ENCODE measurements at places on chromosomes 1 and 21. TPM values are rescaled to one million over a fixed set of nuclear protein-coding genes. Genes with fewer than 3 reads are reported as not detected.

- no peak for DNase-seq
Measured at GRCh38 chr1:94526152-94526980, 15.2 kb downstream of the F3 start.

GRCh38 chr1:74429580-74429979, 82.8 kb downstream of the LRRC53 start:
- DNase-seq = no peak

The KIAA0040 gene
- total RNA-seq = not detected

GRCh38 chr1:23799570-23800399, 769 bp downstream of the GALE start:
- peak; percentile 45 for DNase-seq

- DNase-seq = no peak
Measured at GRCh38 chr21:28099001-28099705, 893.5 kb downstream of the LTN1 start.

The LRRC71 gene
- not detected for total RNA-seq

The FCRL4 gene
- not detected for total RNA-seq

- no peak for DNase-seq
Measured at GRCh38 chr1:180231506-180231921, 1.4 kb downstream of the LHX4 start.

GRCh38 chr1:216563087-216563486, 139.8 kb upstream of the USH2A start:
- no peak for DNase-seq

The TGFB2 gene
- 6.8 TPM for total RNA-seq

- no peak for DNase-seq
Measured at GRCh38 chr1:32365445-32365844, 3.1 kb downstream of the TSSK3 start.

DNA sequence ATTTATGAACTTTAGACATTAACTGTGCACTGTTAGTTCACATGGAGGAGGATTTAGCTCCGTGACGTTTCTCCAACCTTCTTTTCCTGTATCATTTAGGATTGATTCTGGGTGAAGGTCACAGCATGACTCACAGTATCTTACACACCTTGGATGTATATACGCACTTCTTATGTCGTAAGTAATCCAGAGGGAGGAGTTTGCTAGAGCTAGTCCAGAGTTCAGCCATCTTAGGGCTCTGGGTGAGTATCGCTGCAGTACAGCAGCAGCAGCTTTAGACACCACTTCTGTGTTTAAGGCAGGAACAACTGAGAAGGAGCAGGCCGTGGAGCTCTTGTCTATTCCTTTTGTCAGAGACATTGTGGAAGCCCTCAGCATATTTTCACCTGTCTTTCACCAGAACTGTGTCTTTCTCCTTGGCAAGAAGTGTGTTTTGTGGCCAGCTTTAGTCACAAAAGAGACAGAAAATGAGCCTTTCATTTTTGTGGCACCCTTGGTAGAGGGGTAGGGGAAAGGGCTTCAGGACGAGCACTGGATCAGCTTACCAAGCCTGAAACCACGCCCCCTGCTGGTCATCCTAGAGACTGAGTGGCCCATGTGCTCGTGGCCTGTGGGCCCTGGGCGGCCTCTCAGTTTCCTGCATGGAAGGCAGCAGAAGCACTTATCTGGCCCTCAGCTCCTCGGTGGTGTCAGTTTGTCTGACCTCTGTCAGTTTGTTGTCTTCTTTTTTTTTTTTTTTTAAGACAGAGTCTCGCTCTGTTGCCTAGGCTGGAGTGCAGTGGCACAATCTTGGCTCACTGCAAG, 64.0 kb downstream of the ADARB1 start:
- peak; percentile 26 for DNase-seq

DNA sequence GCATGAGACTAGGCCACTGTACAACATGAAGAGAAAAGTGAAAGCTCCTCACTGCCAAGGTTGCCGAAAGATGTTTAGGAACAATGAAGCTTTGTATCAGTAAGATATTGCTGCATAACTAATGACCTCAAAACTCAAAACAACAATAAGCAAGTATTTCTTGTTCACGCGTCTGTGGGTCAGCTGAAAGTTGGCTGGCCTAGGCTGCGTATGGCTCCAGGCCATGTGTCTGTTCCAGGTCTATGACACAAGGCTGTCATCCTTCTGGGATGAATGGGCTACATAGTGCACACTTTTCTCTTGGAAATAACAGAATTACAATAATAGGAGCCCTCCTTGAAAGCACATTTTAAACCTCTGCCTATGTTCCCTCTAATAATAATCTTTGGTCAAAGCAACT, 515.9 kb downstream of the PLPP3 start:
- no peak for DNase-seq

The GCSAML gene
- total RNA-seq = not detected

GRCh38 chr1:107529511-107530149, 388.8 kb downstream of the NTNG1 start:
- DNase-seq = peak; percentile 19
